ENCODE measurements at places on chromosomes 5 and 9.
A peak's percentile ranks its signal among the peaks of the same experiment; 100 is the strongest.

DNA sequence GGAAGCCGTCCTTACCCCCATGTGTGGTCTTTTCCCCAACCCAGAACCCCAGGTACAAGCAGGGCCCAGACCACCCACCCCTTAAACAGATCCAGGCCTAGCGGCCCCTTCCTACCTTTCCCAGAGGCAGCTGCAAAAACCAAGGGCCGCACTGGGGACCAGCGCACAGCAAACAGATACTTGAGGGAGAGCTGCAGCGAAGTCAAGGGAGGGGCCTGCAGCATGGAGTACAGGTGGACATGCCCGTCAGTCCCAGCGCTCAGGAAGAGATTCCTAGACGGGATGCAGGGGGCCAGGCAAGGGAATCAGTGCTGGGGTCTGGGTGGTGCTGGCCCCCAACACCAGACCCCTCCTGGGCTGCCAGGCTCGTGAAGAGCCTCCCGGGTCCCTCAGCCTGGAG lies 22.5 kb downstream of the DYNC2I2 start:
- DNase-seq: no peak

DNA sequence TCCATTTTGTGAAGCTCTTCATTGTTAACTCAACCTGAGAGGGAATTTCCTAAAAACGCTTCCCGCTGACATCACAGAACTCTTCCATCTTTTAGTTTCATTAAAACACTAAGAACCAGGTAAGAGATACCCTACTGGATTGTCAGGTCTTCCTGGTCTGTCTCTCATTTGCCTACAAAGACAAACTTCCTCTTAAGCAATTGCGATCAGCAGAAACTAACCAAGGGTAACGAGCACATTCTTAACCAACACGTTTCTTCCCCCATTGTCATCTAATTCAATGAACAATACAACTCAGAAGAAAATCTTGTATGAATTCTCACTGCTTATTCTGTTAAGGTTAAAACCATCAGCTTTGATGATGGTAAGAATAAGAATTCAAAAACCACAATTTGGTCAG lies 6.6 kb downstream of the FBXW11 start:
- no peak for DNase-seq

DNA sequence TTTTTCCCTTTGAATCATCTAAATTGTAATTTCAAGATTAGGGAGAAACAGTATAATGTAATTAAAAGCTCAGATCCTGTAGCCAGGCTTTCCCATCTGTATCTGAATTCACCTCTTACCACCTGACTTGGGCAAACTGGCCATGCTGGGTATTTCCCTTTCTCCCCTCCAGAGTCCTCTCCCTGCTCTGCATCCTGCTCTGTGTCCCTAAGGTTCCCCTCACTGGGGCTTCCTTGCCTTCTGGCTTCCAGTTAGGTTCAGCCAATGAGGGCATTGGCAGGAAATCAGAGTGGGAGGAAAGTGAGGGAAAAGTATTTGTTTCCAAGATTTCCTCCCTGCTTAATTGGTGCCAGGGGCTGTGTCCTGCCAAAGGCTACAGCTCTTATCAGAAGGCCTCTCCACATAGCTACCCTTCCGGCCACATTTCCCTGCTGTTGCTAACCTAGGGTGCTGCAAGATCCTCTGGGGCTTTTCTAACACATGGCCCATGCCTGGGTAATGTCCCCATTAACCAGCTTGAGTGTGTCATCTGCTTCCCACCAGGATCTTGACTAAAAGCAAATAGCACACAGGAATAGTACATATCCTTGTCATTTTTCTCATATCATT lies 51.0 kb upstream of the MPDZ start:
- DNase-seq: no peak

- peak; percentile 71 for DNase-seq
Measured at GRCh38 chr5:103461243-103461642, 101.3 kb downstream of the NUDT12 start.

GRCh38 chr5:50791813-50792212 lies 125.4 kb downstream of the PARP8 start:
- DNase-seq: no peak

DNA sequence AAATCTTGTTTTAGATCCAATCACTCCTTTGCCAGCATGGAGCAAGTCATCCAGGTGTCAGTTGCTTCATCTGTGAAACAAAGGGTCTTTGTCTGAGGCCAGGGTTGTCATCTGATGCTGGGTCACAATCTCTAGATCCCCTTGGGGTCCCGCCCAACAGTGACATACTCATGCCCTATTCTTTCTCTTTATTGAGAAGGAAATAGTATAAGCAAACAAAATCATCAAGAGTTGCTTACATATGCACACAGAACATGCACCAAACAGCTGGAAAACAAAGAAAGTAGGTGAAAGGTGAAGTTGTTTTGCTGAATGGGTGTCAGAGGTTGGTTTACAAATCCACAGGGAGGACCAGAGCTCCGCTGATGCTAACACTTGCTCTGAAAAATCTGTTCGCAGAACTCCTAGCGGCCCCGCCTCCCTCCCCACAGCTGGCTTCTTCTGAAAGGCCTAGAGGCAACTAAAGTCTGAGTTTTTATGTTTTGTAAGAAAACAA lies 106.1 kb upstream of the SLC44A1 start:
- DNase-seq: no peak

DNA sequence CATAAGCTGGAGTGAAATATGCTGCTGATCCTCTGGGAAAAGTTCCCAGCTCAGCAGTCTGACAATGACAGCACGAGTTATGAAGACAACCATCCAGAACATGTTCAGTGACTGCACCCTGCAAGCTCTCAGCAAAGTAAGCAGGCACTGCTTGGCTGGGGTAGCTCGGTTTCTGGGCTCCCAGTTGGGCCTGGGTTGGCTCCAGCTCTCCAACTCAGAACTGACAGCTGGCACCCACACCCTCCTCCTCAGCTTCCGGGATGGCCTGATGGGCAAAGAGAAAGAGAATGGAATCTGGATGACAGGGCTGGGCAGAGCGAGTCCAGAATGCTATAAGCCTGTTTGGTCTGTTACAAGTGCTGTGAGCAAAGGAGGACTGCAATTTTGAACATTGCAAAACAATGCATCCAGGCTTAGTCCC lies 185.0 kb downstream of the CSNK1G3 start:
- DNase-seq: peak; percentile 80

- DNase-seq: no peak
Measured at GRCh38 chr5:68533571-68534084, 318.1 kb downstream of the PIK3R1 start.

GRCh38 chr9:101027236-101027635 lies 1.3 kb upstream of the PLPPR1 start:
- no peak for DNase-seq

- DNase-seq: no peak
Measured at GRCh38 chr5:132234684-132235062, 7.0 kb upstream of the P4HA2 start.

DNA sequence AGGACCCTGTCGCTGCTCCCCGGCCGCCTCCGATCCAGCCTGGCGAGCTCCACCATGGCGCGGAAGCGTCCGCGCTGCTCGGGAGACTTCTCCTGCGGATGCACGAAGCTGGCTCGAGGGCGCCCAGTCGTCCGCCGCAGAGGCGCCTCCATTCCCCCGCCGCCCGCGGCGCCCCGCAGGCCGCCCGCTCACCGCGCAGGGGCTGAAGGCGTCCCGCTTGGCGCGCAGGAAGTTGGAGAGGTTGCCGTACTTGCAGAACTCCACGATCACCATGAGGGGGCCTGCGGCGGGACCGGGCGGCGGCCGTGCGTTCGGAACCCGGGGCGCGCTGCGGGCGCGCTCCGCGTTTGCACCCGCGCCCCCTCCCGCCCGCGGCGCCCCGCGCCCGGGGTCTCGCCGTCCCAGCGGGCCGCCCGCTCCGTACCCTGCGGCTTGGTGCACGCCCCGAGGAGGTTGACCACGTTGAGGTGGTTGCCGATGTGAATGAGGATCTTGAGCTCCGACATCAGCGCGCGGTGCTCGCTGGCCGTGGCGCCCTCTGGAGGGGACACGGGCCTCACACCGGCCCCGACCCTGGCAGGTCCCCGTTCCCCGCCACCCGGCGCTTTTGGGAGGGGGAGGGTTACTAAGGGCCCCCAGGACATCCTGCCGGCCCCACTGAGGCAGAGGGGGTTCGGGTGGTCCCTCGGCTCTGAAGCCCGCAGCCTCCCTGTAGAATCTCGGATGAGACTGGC lies 27.7 kb upstream of the SCGB3A1 start:
- peak; percentile 64 for DNase-seq

DNA sequence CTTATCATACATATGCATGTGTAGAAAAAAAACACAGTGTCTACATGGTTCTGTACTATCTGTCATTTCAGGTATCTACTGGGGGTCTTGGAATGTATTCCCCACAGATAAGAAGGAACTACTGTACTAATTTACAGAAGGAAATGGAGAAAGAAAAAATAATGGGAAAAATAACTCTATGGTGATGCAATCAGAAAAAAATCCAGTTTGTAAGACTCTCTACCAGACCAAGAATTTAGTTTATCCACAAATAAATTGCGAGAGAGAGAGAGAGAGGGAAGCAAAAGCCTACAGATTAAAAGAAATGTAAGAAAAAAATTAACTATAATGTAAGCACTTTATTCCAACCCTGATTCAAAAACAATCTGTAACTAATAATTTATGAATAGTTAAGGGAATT lies 708.6 kb upstream of the ZNF608 start:
- peak; percentile 9 for DNase-seq

GRCh38 chr9:37238122-37238521 lies 117.7 kb downstream of the ZCCHC7 start:
- no peak for DNase-seq

DNA sequence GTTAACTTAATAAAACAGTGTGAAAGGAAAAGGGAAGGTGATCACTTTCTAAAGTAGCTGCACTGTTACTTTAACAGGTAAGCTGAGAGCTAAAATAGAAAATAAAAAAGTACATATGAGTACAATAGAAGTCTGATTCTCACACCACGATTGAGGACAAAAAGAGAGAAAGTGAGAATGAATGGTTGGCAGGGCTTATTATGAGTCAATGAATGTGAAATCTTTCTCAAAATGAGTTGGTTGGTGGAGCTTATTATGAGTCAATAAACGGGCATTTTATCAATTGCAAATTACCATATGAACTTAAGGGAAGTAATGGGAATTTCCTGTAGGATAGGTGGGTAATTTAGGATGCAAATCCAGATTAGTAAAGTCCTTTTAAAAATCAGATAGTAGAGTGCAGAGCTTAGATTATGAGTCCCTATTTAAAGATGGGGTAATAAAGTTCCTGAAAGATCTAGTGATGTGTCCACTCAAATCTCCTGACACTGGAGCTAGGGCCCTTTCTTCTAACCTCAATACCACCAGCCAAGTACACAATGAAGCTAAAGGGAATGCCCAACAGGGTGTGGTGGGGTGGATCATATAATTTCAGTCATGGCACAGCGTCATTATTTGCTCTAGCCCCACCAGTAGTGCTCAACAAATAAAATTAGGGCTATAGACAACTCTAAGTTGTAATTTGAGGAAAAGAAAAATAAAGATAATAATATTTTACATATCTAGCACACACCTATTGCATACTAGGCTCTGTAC lies 21.1 kb upstream of the TLR4 start:
- DNase-seq: peak; percentile 84

DNA sequence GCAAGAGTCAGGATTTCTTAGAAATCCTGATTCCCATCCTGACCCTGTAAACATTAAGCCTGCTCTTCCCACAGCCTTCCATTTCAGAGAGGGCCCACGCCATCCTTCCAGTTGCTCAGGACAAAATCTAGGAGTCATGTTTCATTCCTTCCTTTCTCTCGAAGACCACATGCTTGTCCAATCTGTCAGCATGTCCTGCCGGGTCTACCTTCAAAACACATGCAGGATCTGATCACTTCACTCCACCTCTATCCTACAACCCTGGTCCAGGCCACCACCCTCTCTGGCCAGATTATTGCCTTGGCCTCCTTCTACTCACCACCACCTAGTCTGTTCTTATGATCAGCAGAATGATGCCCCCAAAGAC lies 79.8 kb downstream of the C5orf15 start:
- no peak for DNase-seq

DNA sequence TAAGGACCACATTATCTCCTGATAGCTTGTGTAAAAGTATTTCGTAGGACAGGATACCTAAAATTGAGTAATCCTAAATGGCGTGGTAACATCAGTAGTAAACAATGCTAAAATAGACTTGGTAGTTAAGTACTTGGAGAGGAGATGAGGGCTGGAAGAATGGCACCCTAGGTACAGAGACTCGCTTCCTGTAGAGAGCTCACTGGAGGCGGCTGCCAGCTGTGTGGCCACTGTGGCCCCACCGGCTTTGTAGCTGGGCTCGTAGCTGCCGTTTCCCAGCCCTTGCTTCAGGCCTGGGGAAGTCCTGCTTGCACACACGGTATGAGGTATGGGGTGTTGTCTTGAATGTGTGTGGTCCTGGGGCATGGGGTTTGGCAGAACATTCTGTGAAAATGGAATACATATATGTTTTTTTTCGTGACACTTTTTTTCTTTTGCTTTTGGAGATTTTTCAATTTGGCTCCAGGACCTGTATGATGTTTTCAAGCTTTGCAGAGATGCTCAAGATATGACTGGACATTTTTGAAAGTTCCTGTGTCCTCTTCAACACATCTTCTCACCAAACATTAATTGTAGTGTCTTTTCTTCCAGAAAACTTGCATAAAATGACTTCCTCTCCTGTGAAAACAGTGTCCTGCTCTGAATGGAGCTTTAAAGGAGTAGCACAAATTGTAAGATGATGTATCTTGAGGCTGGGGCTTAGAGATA lies 58.0 kb downstream of the RCL1 start:
- DNase-seq: no peak

DNA sequence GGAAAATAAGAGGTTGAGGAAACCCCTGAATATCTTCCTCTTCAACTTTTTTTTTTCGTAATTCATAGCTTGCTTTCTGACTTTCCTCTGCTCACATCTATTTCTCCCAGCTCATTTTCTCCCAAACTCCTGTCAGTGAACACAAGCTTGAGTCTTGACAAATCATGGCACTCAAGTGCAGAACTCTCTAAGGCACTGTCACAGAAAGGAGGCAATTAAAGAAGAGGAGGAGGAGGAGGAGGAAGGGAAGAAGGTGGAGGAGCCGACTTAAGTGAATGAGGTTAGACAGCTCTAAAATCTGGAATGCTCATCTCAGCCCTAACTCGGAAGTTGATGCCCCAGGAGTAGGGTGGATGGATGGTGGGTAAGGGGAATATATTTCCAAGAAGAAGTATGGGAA lies 27.2 kb upstream of the NUDT12 start:
- DNase-seq: no peak

- DNase-seq: peak; percentile 79
Measured at GRCh38 chr9:92634712-92635605, 35.0 kb downstream of the IPPK start.

DNA sequence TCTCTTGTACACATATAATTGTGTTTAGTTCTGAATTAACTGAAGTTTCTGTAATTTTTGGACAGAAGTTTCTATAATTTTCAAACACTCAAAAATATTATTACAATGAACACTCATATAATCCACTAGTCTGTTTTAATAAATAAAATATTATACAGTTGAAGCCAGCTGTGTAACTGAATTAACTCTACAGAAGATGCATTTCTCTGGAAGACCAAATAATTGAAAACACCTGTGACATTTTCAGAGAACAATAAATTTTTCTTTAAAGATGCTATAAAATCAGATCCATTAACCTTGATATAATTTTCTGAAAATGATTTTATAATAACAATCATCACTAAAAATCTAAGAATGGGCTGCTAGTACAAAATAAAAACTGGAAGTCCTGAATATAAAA lies 14.7 kb downstream of the NADK2 start:
- peak; percentile 13 for DNase-seq

- no peak for DNase-seq
Measured at GRCh38 chr9:12843735-12844134, 68.9 kb downstream of the LURAP1L start.

Measured in GM23248 (cell line).